NCI-H1417 (cell line): ENCODE measurements at places on chromosomes 11 and 22.

DNA sequence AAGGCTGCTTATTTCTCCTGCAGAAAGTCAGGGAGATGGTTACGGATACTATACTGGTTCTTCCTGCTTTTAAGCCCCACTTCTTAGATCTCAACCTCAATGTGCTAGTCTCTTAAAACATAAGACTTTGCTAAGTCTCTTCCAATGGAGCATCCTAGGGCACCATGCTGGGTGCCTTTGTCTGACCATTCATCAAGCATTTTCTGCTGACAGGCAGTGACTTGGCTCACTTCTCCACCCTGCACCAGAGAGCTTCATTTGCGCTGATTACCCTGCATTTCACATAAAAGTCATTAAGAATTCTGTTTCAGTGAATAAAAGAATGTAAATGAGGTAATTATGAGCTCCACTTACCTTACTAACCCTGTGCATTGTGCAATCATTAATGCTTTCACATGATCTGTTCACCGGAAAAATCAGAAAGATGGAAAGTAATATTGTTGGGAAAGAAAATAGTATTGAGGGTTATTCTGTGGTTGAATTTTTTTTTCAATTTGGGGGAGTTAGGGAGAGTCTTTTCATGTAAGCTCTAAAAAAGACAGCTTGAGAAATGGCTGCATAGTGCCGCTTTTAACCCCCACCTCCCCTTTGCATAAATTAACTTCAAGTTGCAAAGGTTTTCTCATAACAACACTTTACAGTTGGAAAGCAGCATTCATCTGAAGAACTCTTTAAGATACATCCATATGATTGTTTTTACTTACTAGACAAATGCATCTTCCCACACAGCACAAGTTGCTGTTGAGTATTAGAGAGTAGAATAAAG is 677.3 kb upstream of the KIRREL3 start:
- no peak for DNase-seq

DNA sequence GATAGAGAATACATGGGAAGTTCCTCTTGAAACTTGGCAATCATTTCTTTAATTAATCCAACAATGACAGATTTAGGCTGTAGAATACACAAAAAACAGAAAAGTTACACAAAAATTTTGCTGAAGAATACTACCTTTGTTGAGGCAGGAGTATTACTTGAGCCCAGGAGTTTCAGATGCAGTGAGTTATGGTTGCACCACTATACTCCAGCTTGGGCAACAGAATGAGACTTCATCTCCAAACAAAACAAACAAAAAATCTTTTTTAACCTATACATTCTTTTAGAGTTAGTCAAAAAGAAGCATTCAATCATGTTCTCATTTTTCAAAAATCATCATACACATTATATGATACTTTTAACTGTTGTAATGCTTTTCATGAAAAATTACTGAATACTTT is 22.1 kb downstream of the UEVLD start:
- no peak for DNase-seq

DNA sequence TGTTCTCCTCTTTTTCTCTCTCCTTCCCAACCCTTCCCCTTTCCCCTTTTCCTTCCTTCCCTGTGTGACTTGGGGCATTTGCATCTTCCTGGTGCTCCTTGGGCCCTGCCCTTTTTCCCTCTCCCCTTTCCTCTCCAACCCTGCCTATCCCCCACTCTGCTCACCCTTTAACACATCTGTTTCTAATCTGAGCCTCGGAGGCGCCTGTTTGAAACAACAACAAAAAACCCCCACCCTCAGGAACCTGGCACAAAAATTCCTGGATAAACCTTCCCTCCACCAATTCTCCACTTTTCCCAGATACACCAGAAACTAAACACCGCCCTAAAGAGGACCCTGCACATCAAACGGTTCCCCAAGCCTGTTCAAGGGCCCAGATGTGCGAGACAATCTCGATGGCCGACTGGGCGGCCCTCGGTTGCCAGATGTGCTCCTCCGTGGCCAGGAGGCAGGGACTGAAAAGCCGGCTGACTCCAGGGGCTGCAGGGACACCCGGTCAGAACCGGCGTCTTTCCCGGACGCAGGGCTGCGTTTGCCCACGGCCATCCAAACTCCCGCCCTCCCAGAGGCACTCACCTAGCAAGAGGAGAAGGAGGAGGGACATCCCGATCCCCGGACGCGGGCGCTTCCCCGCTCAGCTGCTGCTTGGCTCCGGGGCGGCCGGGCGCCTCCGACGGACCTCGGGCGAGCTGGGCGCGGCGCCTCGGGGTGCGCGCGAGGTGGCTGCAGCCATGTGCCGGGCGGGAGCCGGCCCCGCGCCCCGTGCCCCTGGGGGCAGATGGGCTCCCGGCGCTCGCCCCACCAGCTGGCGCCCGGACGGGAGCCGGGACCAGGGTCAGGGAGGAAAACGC is 486 bp downstream of the CLMP start:
- DNase-seq: peak; percentile 79

- no peak for DNase-seq
These were observed 530.6 kb upstream of the B3GAT1 start for GRCh38 chr11:134942681-134943080.

GRCh38 chr22:42933485-42934091 is 76.5 kb upstream of the ARFGAP3 start:
- DNase-seq: no peak

DNA sequence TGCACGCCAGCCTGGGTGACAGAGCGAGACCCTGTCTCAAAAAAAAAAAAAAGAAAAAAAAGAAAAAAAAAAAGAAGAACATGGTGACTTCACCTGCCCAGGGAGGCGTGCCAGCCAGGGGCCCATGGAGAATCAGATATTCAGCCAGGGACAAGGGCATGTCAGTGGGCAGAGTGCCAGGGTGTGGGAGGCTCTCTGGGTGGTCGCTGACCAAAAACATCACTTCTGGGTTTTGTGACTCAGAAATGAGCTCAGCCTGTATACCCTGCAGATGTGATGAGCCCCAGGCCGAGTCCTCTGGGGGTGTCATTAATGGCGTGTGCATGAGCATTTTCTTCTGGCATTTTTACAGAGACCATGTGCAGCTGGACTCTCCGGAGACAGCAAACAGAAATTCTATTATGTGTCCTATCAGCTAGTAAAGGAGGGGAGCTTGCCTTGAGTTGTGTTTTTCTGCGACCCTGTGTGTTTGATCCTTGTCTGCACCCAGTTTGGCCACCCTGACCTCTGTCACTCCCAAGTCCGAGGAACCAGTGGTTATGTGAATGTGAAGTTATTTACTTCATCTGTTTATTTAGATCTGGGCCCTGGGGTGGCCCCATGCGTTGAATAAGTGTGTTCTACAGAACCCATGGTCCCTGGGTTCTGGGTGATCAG is 53.6 kb downstream of the BCR start:
- DNase-seq: no peak

GRCh38 chr11:117828611-117829368 is 4.2 kb upstream of the FXYD2 start:
- no peak for DNase-seq

GRCh38 chr11:128559496-128560103 is 27.8 kb downstream of the ETS1 start:
- no peak for DNase-seq

- DNase-seq: no peak
These were observed 27.6 kb downstream of the WNT7B start for GRCh38 chr22:45949258-45949870.

DNA sequence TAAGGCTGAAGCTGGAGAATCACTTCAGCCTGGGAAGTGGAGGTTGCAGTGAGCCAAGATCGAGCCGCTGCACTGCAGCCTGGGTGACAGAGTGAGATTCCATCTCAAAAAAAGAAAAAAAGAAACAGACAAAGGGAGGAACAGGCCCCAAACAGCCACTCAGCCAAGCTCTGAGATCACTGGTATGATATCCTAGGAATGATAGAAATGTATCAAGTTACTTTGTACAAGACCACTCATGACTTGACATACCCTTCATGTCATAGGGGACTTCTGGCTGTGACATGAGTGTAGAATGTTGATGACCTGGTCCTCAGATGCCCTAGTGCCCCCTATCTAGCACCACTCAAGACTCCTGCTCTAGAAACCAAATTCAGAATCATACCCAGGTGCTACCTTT is 216.5 kb downstream of the NAV2 start:
- no peak for DNase-seq

DNA sequence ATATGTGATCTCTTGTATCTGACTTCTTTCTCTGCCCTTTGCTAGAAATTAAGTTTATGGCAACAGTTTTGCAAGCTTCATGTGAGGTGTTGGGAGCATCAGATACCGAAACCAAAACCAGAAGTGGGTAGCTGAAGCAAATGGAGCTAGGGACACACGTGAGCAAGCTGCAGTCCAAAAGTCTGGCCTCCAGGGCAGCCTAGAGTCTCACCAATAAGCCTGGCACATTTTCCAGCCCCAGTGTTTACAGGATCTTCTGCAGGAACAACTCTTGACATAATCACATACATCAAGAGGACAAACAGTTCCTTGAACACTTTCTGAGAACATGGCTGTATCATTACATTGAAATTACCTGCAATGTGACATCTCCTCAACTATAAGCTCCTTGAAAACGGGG is 114.1 kb downstream of the LARGE1 start:
- no peak for DNase-seq

DNA sequence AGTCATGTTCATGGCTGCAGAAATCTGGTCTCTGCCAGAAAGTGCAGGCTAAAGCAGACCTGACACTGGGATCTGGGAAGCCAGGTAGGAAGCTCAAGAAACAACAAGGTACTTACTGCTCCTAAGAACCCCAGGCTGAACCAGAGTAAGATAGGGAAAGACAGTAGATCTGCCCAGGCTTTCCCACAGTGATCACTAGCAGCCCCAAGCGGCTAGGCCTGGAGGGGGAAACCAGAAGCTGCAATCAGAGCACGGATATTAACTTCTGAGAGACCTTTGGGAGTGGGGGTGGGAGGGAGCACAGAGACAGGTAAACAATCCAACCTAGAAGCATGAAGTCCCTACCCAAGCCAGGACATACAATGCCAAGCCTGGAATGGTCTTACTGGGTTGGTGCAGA is 135.2 kb upstream of the C11orf58 start:
- no peak for DNase-seq

- DNase-seq: peak; percentile 67
These were observed 861.4 kb downstream of the NTM start for GRCh38 chr11:132231656-132232347.

DNA sequence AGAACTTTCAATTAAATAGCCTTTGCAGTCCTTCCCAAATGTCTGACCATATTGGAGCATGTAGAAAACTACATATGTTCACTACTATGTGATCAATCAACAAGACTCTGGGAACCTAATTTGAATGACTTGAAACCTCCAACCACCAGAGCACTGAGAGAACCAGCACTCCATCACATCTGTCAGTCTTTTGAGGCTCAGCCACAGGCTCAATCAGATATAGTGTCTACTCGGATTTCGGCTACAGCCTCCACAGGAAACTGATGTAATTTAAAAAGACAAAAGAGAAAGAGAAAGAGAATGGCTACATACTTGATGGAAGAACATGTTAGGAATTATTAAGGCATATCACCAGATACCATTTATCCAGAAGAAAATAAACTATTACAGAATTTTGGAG is 859.0 kb downstream of the FAM181B start:
- DNase-seq: no peak

DNA sequence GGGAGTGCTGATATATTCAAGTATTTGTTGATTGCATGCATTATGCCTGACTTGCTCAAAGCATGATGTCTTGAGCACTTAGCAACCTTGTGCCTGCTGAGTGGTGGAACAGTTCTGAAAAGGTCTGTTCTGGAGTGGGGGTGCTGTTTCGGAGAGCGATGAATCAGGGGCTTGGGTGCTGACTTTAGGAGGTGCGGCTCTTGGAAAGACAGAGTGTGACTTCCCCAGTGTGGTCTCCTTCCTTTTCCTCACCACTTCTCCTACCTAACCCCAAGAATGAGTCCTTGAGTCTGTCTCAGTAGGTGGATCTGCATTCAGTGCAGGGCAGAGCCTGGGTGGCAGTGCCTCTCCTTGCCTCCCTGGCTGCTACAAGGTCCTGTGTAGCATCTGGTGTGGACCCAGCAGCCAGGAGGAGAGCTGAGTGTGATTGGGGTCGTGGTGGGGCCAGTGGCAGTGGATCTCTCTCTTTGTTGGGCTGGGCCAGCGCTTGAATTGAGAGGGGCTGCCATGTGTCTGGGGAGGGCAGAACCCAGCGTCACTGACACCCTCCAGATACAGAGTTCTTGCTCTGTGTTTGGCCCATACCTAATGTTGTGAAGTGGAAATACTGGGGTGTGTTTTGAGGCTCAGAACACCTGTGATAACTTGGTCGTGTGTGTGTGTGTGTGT is 35.9 kb downstream of the ST3GAL4 start:
- no peak for DNase-seq

- DNase-seq: no peak
These were observed 3.4 kb upstream of the FADS1 start for GRCh38 chr11:61820174-61820573.

DNA sequence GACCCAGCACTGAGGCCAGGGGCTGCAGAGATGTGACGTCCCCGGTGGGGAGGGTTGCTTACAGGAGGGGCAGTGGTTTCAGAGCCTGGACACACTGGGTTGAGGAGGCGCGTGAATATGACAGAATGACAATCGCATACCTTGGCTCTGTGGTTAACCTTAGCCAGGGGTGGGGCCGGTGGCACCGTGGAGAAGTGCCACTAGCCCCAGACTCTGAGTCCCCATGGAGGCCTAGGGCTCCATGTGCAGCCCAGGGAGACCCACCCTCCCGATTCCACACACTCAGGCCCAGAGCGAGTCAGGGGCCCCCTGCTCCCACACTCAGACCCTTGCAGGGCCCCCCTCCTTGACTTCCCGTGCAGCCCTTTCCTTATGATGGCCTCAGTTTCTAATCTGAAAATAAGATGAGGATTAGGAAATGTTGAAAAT is 3.6 kb upstream of the ACR start:
- DNase-seq: no peak

GRCh38 chr11:104858882-104859775 is 39.1 kb downstream of the CASP12 start:
- DNase-seq: no peak

GRCh38 chr11:5593146-5593545 is 3.3 kb upstream of the TRIM6 start:
- no peak for DNase-seq

- no peak for DNase-seq
These were observed 2.3 kb downstream of the DGCR2 start for GRCh38 chr22:19119949-19120348.

DNA sequence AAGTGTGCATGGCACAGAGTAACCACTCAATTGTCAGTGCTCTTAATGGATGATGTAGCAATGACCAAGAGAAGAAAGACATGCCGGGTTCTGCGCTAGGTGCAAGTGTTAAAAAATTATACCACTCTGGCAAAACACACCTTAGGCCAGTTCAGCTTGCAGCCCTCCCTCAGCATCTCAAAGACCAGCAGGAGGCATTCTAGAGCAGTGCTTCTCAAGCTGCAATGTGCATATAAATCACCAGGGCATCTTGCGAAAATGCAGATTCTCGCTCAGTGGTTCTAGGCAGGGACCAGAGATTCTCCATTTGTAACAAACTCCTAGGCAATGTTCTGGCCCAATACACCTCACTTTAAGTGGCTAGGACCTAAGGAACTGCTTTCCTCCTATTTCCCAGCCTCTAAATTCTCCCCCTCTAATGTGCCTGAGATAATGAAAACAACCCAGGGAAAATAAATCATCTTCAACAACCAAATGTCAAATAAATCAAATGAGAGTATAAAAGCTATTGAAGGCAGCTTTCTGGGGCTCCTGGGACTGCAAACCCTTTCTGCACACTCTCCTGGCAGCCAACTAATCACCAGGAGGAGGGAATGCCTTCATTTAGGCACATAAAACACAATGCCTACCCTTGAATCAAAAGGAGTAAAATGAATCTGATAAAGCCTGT is 337.2 kb upstream of the API5 start:
- peak; percentile 94 for DNase-seq
